ENCODE measurements at places on chromosomes 3 and 15.

- DNase-seq = no peak
Measured at GRCh38 chr15:81573098-81573746, 199.2 kb upstream of the TMC3 start.

DNA sequence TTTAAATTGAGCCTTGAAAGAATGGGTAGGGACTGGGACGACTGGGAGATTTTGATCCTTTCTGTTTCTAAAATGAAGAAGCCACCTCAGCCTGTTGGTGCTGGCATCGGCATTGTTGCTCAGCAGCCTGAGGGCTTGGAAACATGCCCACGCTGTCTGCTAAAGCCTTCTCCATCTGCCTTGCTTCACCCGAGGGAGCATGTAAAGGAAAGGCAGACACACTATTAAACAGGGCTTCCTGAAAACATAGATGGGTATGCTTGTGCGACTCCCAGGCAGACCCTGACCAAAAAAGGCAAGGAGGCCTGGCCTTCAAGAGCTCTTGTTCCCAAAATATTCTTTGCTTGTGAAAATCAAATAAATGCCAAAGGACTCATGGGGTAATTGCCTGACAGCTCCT, 84.2 kb upstream of the SLC4A7 start:
- no peak for DNase-seq

GRCh38 chr3:138470687-138471086, 36.3 kb downstream of the ESYT3 start:
- DNase-seq = no peak

DNA sequence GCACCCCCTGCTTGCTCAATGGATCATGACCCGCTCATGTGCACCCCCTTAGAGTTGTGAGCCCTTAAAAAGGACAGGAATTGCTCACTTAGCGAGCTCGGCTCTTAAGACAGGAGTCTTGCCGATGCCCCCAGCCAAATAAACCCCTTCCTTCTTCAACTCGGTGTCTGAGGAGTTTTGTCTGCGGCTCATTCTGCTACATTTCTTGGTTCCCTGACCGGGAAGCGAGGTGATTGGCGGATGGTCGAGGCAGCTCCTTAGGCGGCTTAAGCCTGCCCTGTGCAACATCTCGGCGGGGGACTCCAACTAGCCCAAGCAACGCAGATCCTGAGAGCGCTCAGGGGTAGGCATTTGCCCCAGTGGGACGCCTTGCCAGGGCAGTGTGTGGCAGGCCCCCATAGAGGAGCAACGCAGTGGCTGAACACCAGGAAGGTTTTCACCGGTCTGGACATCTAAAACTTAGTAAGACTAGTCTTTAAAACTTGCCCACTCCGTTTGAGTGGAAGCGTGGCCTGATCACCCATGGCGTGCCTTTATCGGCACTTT, 9.5 kb downstream of the SLCO2A1 start:
- no peak for DNase-seq

GRCh38 chr3:127149621-127150310, 43.2 kb upstream of the PRR23E start:
- no peak for DNase-seq

DNA sequence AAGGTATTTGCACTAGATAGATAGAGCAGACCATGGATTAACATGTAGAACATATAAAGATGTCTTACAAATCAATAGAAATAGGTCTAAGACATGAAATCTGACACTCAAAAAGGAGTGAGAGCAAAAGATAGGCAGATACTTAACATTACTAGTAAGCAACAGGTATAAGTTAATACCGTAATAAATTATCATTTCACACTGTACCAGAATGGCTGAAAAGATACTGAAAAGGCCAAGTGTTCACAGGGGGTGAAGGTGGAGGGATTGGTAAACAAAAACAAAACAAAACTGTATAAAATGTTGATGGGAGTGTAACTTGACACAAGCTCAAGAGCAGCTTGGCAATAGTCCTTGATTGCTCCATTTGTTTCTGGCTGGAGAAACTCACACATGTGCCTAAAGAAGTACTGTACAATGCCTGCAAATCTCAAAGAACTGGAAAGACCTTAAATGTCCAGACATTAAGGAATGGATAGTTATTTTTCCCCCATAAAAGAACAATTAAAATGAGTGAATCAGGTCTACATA, 3.5 kb downstream of the NSMCE3 start:
- no peak for DNase-seq

DNA sequence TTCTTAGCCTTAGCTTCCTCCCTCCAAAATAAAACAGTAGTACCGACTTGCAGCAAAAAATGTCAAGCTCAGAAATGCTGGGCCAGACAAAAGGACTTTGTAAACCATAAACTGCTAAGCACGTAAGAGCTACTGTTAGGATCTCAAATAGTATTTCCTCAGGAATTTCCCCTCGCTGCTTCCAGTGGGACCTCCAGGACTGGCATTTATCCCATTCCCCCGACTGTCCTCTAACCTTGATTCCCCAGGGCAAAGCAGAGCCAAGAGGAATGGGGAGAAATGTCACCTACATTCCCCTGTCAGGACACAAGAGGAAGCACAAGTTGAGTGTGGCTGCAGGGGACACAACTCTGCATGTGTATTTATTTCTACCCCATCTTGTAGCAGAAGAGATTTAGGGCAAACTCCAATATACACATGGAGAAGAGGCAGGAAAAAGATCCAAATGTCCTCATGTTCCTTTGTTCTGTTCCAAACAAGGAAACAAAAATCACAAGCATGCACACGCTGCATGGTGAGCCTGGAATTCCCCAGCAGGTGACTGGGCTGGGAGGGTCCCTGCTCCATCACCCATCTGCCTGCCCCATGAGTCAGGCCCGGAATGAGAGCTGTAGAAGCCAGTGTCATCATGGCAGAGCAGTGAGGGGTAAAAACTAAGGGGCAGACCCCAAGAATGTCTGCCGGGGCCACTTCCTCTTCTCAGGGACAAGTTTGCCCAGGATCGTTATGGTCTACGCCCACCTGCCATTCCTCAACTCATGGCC, 4.2 kb downstream of the STOML1 start:
- no peak for DNase-seq

GRCh38 chr3:197024881-197025735, 4.5 kb downstream of the MELTF start:
- DNase-seq = no peak

- DNase-seq = no peak
Measured at GRCh38 chr3:126064627-126065258, 19.2 kb downstream of the SLC41A3 start.

GRCh38 chr3:177481329-177481728, 284.0 kb upstream of the TBL1XR1 start:
- no peak for DNase-seq

GRCh38 chr15:37788767-37789396, 145.6 kb upstream of the TMCO5A start:
- DNase-seq = no peak

GRCh38 chr3:184175506-184175905, 851 bp downstream of the AP2M1 start:
- DNase-seq = no peak

GRCh38 chr15:94196531-94196930, 34.8 kb upstream of the MCTP2 start:
- DNase-seq = no peak

DNA sequence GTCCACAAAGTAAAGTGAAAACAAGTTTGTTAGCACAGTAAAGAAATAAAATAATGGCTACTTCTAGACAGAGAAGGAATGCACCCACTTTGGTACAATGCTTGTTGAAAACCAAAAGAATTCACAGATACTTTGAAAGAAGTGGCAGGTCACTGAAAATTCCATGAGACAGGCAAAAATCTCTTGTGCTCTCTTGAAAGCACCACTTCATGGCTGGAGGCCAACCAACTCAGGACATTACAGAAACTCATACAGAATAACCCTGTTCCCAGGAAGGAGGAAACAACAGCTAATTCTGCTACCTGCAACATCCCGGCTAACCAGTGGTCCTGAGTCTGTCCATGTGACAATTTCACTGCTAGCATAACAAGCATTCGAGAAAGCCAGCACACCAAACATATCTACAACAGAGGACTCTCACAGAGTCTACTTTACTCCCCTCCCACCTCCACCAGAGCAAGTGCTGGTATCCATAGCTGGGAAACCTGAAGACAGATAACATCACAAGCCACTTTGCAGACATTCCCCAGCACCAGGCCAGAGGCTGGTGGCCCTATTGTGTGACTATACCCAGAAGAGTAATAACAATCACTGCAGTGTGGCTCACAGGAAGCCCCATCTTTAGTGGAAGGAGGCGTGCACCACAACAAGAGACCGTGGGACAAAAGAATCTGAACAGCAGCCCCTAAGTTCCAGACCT, 255.3 kb upstream of the SLITRK3 start:
- DNase-seq = no peak

DNA sequence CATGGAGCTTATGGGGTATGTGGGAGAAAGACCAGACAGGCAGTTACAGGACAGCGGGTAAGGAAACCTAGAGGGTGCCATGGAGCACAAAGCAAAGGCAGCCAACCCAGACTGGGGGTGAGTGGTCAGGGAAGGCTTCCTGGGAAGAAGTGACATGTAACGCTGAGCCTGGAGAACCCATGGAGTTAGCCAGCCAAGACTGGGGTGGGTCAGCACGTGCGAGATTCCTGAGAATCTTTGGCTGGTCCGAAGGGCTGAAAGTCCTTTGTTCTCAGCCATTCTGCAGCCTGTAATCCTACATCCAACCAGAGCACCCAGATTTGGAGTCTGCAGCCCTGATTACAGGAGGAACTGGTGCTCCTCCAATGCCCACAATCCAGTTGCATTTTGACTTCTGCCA, 120.1 kb upstream of the WNT5A start:
- no peak for DNase-seq

- DNase-seq = no peak
Measured at GRCh38 chr3:46710671-46711295, 6.9 kb downstream of the PRSS50 start.

DNA sequence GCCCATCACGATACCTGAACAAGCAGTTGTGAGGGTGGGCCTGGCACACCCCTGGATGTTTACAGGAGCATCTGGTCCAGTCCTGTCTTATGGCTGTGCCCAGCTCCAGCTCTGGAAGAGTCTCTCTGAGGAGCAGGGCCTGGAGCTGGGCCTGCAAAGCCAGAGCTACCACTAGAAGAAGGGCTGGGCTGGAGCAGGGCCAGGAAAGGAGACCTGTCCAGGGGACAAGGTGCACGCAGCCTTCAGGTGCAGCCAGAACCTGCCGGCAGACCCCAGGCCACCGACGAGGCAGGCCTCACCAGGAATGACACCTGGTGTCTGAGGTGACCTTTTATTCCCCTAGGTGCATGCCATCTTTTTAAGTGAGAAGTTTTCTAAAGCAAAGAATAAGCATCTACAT, 8.4 kb upstream of the BCL2L10 start:
- no peak for DNase-seq

DNA sequence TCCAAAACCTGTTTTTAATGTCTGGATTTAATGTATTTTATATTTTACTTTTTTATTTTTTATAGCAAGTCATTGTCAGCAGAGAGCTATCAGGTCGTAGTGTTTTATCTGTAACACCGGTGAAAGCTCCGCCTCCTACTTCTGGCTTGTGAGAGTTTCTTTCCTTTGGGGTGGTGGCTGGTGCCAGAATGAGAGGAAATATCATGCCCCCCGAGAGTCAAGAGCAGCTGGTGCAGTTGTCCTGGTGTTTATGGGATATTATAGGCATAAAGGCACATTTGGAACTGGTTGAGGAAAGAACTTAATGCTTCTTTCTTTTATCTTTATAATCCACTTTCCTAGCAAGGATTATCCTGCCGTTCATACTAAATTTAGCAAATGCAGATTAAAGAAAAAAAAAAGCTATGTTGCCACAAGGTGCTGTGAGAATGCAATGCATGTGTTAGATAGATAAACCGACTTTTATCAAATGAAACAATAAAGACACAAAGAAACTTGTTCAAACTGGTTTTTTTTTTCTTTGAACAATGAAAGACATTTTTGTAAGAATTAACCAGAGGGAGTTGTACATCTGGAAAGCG, 260.1 kb upstream of the PLSCR5 start:
- DNase-seq = no peak

DNA sequence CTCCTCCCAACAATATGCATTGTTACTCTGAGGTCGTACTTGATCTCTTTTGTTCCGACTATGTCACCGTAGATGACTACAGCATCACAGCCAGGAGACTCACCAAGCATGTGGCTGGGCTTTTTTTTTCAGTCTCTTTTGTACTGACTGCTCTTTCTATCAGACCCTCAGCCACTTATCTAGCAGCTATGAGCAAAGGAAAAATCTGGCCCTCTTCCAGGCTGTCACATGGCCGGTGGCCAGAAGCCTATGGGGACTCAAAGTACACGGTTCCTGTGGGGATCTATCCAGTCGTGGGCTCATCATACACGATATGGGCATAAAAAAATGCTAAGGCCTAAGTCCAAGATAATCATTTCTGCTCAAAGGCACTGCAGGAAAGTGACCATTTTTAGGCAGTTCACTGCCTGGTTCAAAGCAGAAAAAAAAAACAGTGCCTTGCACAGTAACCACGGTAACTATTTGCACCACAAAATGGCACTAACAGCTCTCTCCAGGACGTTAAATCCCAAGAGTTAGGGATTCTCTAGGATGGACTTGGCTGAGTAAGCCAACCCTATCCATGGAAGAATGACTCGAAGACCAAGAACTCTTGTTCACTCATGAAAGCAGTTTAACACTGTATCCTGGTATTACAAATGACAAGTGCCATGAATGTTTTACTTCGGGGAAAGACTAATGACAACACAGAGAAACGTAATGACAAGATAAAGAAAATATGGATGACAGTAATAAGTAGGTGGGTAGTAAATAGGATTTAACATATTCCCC, 50.3 kb downstream of the SHQ1 start:
- no peak for DNase-seq

GRCh38 chr3:129596194-129597086, 10.0 kb downstream of the PLXND1 start:
- no peak for DNase-seq

DNA sequence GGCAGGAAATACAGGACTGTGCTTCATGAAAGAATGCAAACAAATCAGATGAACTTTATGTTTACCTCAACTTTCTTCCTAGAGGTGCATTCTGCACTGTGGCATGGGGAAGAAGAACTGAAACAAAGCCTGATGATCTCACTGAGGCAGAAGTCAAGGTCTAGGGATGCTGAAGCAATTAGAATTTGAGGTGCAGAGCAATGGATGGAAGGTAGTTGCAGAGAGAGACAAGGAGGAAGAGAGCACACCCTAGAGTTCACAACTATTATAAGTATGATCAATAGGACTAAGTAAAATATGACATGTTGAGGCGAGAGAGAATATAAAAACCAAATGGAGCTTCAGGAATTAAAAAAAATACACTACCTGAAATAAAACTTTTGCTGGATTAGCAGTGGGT, 420.1 kb downstream of the EDEM1 start:
- no peak for DNase-seq

DNA sequence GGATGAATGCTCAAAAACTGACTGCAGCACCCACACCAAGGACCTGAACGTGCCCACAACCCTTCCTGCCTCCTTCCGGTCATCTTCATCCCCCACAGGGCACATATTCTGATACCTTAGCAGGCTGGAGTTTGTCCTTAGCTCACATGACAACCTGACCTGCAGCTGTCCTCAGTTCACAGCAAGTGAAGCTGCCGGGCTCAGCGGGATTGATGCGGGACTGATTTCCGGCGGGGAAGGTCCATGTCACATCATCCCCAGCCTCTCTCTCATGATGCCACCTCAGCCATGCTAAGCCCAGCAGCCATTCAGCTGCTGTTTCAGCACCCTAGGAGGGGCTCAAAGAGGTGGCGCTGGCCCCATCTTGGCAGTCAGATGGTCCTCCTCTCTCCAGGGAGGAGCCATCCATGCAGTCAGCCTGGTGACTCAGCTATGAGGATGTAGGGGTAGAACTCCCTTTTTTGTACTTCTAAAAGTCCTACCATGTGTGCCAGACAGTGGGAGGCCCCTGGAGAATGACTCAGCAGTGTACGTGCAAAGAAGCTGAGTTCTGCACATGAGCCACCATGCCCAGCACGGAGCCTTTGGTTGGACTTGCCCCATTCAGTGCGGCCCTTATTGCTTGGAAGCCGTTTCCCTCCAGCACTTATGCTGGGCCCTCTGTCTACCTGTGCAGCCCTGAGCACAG, 9.5 kb downstream of the CA12 start:
- DNase-seq = no peak
